ENCODE measurements at places on chromosomes 5 and 9.

- peak; percentile 72 for DNase-seq
Observed at GRCh38 chr5:172802567-172803176, 31.4 kb upstream of the ERGIC1 start.

- no peak for DNase-seq
Observed at GRCh38 chr5:170573660-170574059, 69.8 kb downstream of the KCNIP1 start.

DNA sequence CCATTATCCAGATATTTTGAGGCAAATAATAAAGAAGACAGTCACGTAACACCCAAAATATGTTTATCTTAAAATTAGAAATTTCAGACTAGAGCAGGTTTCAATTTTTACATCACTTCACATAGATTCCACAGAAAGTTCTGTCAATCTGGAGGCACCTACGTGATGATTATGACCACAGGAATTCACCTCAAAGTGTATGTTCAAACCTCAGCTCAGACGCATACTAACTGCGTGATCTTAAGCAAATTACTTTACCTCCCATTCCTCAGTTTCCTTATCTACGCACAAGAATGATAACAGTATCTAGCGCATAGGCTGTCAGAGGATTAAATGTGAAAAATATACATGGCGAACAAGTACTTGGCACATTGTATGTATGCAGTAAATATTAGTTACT is 5.9 kb upstream of the CDH6 start:
- DNase-seq, result no peak

- no peak for DNase-seq
Observed at GRCh38 chr9:7778851-7779600, 20.6 kb downstream of the DMAC1 start.

DNA sequence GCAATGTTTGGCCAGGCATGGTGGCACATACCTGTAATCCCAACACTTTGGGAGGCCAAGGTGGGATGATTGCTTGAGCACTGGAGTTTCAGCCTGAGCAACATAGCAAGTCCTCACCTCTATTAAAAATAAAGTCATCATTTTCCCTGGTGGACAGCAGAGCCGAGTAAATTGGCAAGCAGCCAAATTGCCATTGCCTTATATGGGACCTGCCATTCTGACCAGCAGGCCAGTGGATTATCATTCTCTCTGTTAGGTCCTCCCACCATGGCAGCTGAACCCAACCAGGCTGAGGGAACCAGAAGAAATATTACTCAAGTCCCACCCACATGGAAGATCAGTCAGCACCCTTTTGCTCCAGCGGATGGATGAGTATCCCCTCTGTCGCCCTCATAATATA is 1829.9 kb downstream of the EFNA5 start:
- no peak for DNase-seq

DNA sequence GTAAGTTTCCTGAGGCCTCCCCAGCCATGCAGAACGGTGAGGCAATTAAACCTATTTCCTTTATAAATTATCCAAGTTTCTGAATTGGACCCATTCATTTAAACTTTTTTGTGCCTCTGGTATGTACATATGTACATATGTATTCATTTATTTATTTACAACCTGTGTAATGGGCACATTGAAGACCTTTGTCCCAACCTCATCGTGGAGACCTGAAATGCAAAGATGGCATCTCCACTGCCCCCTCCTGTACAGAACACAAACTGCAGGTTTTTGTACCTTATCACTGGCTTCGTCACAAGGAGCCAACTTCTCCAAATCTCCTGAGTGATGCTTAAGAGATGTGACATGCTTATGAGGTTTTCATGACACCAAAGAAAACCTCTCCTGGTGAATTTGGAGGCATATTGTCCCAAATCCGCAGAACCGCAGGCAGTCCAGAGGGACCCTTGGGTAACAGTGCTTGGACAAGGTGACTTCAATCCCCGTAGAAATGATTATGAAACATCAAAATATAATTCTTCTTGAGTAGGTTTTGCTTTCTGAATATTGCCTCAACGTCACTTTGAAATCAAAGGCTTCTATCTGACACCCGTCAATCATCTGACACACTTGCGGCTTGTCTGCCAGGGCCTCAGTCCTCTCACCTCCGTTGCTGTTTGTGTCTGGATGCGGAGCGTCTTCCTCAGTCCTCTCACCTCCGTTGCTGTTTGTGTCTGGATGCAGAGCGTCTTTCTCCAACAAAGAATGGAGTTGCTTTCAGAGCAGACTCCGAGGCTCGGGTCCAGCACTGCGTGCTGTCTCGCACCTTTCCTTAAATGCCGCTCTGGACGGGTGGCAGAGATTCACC is 135.0 kb upstream of the IRX4 start:
- no peak for DNase-seq

DNA sequence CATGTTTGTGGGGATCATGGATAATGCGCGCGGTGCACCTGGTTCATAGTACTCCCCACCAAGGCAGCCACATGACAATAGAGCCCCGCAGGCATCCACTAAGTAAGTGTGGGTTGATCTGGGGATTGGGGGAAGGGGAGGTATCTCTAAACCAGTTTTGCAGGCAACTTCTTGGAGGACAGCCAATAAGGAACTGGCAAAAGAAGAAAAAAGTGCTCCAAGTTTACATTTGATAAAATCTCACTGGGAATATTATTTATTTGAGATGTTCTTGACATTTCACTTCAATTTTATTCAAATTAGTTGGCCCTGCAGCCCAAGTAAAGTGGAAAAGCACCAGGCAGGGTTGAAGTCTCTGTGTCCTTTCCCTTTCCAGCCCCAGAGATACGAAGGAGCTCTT is 8.5 kb downstream of the FBP1 start:
- no peak for DNase-seq

- no peak for DNase-seq
Observed at GRCh38 chr9:87227456-87227855, 270.2 kb upstream of the DAPK1 start.

GRCh38 chr9:129183495-129184218 is 5.6 kb upstream of the IER5L start:
- DNase-seq, result no peak

DNA sequence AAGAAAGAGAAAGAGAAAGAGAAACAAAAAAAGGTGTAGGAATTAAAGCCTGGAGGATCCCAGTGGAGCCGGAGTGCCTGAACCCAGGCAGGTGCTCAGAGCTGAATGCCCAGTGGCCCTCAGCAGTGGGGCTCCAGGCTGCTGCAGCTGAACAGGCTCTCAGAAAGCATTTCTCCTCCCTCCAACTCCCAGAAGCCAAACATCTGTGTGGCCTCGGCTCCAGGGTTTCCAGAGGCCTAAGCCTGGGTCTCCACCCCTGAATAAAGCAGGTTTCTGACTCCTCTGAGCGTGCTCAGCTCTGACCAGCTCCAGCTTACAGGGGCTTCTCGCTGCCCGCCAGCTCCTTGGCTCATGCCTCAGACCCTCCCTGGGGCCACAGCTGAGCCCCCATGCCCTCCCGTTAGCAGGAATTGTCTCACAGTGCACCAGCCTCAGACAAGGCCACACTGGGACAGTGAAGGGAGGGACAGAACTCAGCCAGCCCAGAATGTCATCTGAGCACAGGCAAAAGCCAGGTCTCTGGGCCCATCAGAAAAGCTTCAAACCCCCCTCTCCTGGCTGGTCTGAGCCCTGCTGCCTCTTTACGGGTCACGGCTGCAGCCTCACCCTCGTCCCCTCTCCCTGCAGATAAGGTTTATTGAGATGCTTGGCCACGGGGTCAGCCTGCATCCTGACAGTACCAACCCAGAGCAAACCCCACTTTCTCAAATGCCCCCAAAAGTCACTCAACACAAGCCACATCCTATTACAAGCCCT is 114.4 kb upstream of the PPP1R26 start:
- DNase-seq, result no peak

DNA sequence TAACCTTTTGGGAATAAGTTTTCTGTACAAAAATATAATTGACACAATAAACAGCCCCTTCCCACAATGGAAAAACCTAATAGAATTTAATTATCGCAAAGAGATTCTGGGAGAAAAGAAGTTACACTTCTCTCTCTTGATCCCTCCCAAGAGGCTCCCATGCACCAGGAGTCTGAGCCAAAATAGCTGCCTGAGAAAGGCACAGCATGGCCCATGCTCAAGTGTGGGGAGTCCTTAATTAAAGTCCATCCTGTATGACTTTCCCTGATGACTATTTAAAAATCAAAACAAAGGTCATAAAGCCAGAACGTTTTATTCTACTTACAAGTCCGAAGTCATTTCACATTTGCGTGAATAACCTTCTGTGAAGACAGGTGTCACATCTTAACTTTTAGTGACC is 155.1 kb downstream of the SPOCK1 start:
- no peak for DNase-seq

DNA sequence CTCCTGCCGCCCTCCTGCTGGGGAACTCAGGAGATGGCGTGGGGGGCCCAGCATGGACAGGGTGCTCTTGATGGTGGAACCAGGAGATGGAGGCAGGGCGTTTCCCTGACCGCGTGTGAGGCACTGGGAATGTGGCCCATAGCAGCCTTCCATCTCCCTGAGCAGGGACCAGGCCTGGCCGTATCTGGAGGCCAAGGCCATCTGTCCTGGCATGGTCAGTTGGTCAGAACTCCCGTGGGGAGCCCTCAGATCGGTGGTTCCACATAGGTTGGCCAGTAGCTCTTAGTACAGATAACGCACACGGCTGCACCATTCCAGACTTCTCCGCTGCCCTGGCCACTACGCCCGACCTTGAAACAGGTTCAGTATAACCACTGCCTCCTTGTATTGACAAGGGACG is 77.6 kb downstream of the KCNT1 start:
- DNase-seq, result no peak

GRCh38 chr5:91025449-91025848 is 357.7 kb downstream of the ARRDC3 start:
- DNase-seq, result no peak

DNA sequence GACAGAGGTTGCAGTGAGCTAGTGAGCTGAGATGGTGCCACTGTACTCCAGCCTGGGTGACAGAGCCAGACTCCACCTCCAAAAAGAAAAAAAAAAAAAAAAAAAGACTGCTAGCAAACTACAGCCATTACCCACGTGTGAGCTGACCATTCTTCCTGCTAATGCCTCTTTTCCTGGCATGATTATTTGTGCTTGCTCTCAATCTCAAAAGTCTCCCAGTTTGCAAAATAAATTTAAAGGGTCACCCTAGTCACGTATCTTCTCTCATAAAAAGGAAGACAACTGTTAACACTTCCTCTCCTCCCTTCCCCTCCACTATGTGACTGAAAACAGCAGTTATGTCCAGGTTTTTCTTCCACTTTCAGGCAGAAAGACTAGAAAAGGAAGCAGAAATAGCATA is 37.2 kb downstream of the TRIM36 start:
- no peak for DNase-seq

DNA sequence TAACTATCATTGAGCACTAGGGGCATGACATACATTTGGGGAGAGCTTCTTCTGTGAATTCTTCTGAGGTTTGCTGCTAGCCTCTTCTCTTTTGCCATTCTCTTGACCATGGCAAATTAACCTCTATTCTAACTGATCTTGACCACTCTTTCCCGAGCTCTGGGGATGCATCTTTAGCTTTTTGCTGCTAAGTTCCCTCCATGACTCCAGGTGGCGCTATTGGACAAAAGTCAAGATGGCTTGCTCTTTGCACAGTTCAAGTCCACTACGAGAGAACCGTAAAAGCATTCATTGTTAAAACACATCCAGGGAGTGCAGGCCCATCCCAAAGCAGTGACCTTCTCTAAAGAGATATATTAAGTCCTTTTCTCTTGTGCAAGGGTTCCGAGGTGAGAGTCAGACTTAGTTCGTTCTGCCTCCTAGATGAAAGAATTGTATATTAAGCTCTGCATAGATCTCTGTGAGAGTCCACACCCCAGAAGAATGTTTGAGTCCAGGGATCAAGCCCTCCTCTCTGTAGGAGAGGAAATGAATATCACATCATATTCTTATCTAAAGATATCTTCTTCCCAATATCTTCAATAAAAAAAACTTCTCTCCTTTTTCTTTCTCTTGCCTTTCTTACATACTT is 1152.9 kb upstream of the CDH6 start:
- peak; percentile 26 for DNase-seq

DNA sequence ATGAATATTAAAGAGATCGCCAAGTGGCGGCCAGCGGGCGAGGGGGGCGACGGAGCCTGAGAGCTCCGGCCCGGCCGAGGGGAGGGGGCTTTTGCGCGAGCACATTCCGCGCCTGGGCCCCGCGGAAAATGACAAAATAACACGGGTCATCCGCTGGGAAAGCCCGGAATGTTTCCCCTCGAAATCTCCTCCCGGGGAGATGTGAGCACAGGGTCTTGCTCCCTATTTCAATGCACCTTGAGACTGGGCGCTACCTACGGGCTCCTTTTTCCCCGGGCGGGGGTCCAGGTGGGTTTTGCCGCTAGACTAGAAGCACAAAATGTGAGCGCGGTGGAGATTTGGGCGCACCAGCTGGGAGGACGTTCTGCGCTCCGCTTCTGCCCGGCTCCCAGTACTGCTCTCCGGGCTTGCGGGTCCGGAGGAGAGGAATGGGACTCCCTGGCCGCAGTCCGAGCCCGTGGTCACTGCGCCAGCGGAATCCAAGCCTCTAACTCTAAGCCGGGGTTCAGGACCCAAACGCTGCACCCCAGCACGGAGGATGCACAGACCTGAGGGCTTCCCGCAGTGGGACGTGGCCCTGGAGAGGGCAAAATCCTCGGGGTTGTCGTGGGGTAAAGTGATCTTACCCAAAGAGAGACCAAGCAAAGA is 2.8 kb upstream of the PRDM12 start:
- no peak for DNase-seq

- peak; percentile 37 for DNase-seq
Observed at GRCh38 chr9:91089405-91090129, 272.2 kb downstream of the AUH start.

- DNase-seq, result peak; percentile 89
Observed at GRCh38 chr9:14251154-14252071, 62.5 kb downstream of the NFIB start.

DNA sequence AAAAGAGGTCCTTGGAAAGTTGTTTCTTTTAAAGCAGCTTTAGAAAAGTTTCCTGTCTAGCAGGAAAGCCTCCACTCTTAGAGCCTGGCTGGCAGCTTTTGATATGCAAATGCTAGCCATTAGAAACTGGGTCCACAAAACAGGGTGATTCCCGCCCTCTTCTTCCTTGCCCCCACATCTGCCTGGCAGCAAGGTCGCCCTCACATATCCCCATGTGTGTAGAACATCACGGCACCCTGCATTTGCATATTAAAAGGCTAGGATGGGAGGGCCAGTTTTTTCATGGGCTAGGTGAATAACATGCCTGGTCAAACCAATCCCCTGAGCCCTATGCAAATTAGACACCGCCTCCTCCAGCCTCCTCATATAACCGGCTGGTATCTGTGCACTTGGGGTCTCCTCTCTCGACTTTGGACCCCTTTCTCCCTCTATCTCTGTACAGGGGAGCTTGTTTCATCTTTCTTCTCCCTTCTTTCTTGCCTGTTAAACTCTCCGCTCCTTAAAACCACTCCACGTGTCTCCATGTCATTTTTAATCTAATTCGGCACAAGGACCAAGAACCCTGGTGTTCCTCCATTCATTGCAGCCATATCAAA is 426.8 kb upstream of the CTNND2 start:
- DNase-seq, result no peak

- DNase-seq, result no peak
Observed at GRCh38 chr5:78482948-78483347, 122.5 kb downstream of the SCAMP1 start.

GRCh38 chr9:93974151-93974550 is 19.0 kb upstream of the BARX1 start:
- peak; percentile 9 for DNase-seq

GRCh38 chr9:127450243-127450760 is 904 bp downstream of the RPL12 start:
- DNase-seq, result no peak

All from astrocyte (in vitro differentiated cells and primary cell).